Activated naive CD4-positive, alpha-beta T cell treated with anti-CD3 and anti-CD28 coated beads, Interleukin-2, amount 50 U/mL, for 72 hours (primary cell): ENCODE measurements at places on chromosomes 6 and 20. TPM values are rescaled to one million over a fixed set of nuclear protein-coding genes. Genes with fewer than 3 reads are reported as not detected.

DNA sequence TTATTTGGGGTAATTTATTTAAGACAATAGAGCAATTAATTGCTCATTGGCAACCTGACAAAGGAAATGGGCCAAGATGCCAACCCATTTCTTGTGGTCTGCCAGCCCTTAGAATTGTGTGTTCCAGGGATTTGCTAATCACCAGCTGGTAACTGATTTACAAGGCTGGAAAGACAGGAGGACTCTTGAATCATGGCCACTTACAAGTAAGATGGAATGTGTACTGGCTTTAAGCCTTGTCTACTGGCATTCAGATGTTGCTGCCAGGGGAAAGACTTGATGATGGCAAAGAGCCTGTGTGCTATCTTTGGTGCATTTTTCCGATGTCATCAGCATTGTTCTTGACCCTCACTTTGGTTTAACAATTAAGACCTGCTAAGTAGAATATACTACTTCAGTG lies 91.0 kb downstream of the BCKDHB start:
- DNase-seq: no peak

GRCh38 chr6:108561742-108562502 lies 1.2 kb downstream of the FOXO3 start:
- DNase-seq: no peak

DNA sequence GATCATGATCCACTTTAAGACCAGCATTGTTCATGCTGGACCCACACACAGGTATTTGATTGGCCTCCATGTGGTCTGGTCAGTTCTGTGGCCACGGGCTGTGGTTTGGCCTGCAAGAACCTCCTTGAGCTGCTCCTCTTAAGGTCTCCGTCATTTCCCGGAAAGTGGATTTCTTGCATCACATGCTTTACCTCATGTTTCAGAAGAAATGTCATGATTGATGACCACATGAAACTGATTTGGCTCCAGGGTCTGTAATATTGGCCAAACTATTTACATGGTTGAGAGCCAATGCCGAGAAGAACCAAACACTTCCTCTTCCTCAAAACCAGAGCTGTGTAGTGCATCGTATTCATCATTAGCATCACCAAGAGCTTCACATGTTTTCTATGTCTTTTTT lies 13.2 kb upstream of the RSPH3 start:
- DNase-seq: no peak

- DNase-seq: no peak
These were observed 223.0 kb downstream of the NKAIN2 start for GRCh38 chr6:124026694-124027093.

DNA sequence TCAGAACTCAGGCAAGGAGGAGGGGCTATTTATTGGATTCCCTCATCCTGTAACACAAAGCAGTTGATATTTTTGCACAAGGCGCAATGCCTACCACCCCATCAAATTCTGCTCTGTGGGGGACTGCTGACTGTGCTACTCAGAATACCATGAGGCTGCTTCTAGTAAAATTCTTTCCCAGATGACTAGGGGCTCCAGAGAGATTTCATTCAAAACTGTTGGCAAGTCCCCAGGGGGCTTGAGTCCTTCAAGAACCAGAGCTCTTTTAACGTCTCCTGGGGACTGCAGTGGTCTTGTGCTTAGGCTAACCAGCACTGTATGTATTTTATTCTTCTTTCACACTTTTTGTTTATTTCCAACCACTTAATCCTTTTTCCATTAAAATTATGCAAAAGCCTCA lies 365.9 kb upstream of the AGPAT4 start:
- DNase-seq: no peak

USP49 gene
- total RNA-seq: 16.7 TPM

GRCh38 chr20:23782366-23782983 lies 31.7 kb upstream of the CST1 start:
- no peak for DNase-seq

DNA sequence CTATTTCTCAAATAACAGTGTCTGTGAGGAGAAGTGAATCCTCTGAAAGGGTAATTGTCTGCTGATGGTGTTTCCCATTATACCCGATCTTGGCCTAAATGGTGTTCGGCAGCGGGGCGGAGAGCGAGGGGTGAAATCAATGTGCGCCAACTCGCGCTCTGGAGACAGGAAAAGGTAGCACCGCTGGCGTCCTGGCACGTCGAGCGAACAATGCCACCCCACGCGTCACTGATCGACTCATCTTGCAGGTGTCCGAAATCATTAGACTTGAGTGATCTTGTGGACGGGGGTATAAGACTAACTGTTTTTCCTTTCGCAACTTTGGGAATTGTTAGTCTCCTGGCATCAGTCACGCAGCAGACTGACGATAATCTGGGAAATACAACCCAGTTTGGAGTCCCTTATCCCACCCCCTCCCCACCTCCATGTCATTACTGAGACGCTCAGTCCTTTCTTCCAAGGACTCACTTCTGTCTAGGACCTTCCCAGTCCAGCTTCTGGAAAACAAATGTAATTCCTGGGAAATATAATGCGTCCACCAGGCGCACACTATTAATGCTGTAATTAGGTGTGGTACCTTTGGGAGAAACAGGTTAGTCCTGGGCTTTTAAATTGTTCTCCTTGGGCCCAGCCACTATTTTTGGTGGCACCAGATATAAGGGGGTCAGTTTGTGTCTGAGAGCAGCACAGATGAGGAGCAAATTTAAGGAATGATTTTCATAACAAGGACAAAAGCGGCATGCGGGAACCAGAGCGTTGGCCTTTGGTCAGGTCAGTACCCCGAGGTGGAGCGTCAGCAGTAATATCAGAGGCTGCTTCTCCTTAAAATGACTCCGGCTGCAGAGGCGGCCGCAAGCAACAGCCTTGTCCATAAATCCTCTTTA lies 2.3 kb downstream of the LINC00237 start:
- peak; percentile 7 for DNase-seq

- no peak for DNase-seq
These were observed 1.5 kb downstream of the ROMO1 start for GRCh38 chr20:35700625-35701148.

DNA sequence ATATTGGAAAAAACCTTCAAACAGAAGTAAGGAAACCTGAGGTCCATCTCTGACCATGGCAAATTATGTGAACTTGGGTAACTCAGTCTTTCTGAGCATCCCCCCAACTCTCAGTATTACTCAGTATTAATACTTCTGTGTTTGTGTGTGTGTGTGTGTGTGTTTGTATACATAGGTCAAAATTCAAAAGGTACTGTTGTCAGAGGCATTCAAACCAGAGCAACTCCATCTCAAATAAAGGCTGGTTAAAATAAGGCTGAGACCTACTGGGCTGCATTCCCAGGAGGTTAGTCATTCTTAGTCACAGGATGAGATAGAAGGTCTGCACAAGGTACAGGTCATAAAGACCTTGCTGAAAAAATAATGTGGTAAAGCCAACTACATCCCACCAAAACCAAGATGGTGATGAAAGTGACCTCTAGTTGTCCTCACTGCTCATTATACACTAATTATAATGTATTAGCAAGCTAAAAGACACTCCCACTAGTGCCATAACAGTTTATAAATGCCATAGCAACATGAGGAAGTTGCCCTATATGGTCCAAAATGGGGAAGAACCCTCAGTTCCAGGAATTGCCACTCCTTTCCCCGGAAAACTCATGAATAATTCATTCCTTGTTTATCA lies 33.3 kb upstream of the SLC22A16 start:
- DNase-seq: no peak

GRCh38 chr20:7516621-7517111 lies 423.6 kb downstream of the HAO1 start:
- no peak for DNase-seq

DNA sequence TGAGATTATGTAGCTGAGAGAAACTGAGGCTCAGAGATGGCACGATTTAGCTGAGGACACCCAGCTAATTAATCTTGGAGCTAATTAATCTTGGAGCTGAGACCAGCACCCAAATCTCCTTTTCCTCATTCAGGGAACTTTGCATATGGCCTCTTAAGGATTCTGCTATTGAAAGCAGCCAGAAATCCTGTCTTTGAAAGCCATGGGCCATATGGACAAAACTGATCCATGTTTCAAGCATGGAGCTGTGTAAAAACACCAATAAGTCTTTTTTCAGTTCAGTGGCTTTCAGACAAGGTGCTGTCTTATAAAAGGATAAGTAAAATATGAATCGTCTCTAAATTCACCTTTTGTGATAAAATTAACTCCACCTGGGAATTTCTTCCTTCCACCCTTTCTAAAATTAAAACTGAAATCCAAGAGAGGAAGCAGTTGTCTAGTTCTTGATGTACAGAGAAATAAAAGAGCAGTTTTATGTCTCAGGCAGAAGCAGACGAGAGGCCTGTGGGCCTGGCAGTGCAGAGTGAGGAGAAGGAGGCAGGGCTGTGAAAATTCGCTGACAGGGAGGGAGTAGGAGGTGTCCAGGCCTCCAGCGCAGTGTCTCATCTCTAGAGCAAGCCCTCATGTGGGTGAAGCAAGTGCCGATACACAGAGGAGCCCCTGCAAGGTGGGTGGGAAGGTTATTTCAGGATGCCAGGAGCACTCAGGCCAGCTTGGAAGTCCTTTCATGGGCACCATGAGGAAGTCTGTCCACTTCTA lies 266.9 kb downstream of the UST start:
- no peak for DNase-seq

DNA sequence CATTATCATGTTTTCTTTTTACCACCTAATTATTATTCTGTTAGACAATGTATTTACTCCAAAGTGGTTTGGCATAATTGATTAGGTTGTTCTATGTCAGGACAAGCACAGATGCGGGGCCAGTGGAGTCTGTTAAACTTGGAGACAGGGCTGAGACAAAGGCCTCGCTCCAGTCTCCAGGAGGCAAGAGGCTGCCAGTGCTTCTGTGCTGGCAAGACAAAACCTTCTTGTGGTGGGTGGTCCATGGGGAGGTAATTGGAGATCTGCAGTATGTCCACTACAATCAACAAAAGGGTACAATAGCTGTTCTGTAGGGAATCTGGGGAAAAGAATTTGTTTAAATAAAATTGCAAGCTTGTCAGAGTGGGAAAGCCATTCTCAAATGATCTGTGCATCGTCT lies 677.2 kb upstream of the SLC35B3 start:
- no peak for DNase-seq

DNA sequence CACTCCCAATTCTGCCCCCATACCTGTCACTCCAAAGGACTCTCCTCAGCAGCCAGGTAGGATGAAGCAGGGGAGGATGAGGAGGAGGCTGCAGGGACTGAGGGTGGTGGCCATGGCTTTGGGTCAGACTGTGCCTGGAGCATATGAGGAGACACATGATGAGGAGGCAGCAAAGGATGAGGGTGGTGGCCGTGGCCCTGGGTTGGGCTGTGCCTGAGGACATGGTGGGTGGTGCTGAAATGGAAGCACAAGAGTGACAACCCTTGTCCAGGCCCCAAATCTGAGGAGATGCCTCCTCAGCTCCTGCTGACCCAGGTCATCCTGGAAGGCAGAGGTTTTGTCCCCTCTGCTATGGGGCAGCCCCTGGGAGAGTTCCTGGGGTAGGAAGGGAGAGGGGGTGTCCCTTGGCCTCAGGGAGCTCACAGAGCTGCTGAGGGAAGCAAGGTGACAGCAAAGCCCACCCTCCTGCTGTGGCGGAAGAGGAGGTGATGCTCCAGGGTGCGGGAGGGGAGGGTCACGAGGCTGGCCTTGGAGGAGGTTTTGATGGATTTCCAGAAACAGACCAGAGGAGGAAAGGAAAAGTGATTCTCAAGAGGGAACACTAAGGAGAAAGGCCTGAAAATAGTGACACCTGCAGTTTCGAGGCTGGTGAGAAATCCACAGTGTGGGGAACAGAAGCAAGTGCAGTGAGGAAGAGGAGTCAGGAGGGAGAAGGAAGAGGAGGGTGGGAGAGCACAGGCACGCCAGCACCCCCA lies 4.6 kb downstream of the RAET1G start:
- no peak for DNase-seq

DNA sequence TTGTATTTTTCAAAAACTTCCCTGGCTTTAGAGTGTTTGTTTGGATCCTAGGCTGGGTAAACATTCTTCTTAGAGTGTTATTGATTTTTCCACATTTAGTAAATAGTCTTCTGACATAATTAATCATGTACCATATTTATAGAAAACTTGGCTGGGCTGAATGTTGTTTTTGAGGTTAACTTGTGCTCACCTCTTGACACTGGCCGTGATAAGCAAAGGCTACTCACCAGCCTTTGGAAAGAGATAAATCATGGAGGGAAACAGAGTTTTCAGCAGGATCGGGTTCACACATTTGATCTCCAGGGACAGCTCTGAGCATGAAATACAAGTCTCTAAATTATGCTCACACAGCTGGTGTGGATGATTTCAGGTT lies 6.2 kb upstream of the CD93 start:
- DNase-seq: no peak

DNA sequence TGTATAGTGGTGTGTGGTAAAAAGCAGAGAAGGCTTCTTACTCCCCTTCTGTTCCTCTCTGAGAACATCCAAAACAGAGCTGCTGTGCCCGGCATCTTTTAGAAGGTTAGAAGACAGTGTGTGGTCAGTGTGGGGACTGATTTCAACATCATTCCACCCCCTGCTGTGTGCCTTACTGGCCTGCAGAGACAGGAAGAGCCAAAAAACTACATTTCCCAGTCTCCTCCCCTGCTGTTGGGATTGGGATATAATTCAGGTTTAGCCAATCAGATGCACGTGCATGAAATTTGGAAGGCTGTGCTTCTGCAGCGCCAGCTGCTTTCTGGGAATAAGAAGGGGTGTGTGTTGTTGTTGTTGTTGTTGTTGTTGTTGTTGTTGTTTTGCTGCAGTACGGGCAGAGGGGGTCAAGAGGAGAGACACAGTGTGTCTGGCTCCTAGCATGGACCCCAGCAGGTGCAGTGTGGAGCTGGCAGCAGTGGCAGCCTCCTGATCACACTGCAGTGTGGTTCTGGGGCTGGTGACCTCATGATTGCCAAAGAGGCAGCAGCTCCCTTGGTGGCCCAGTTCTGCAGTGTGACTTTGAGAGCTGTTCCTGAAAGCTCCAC lies 74.7 kb downstream of the MRPL14 start:
- DNase-seq: no peak

GRCh38 chr6:39053016-39053624 lies 4.5 kb downstream of the GLP1R start:
- peak; percentile 42 for DNase-seq

ZMYND8 gene
- total RNA-seq: 46.4 TPM

DNA sequence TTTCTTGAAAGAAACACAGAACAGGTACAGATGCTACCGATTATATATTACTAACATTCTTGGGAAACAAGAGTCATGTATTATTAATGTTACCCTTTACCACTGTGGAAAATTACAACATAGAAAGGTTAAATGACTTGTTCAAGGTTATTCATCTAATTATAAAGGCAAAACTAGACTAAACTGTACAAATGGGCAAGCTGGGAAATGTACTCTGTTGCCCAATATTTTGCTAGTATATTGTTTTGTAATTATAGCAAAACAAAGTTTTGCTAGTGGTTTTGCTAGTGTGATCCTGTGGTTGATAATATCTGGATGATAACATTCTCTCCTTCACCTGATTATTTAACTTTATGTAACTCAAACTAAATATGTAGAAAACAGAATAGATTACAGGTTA lies 96.5 kb downstream of the TINAG start:
- DNase-seq: no peak
